Activated CD4-positive, alpha-beta memory T cell treated with anti-CD3 and anti-CD28 coated beads for 36 hours (primary cell): ENCODE measurements at places on chromosomes 3 and 15. TPM values are rescaled to one million over a fixed set of nuclear protein-coding genes. Genes with fewer than 3 reads are reported as not detected.

- DNase-seq, result no peak
These were observed 50.6 kb downstream of the GMNC start for GRCh38 chr3:190811775-190812480.

DNA sequence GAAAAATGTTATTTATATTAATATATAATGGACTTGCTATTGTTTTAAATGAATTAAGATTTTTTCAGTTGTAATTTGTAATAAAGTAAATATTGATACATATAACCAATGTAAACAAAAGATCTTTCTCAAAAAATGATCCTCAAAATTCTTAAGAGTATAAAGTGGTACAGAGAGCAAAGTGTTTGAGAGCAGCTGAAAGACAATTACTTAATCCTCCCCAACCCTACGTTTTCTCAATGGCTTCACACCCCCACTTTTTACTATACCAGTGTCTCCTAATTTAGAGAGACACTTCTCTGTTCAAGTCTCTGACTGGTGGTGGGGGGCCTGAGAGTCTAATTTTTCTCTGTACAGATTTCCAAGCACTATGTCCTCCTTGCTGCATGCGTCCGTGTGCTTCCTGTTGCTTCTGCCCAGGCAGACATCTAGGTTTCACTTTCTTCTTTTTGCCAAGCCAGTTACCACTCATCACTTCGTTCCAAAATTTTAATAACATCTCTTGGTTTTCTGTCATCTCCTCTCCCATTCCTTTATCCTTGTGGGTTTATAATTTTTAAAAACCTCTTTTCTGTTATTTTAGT is 276.3 kb upstream of the DNAJC19 start:
- no peak for DNase-seq

- DNase-seq, result no peak
These were observed 732 bp upstream of the GCSAM start for GRCh38 chr3:112133626-112134334.

- no peak for DNase-seq
These were observed 5.2 kb upstream of the SIN3A start for GRCh38 chr15:75456710-75457109.

The DGKG gene
- total RNA-seq, result 0.12 TPM

The EPHB1 gene
- total RNA-seq, result 1.3 TPM

DNA sequence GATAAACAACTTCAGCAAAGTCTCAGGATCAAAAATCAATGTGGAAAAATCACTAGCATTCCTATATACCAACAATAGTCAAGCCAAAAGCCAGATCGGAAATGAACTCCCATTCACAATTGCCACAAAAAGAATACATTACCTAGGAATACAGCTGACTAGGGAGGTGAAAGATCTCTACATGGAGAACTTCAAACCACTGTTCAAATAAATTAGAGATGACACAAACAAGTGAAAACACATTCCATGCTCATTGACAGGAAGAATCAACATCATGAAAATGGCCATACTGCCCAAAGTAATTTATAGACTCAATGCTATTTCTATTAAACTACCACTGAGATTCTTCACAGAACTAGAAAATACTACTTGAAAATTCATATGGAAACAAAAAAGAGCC is 94.2 kb upstream of the PSMD6 start:
- no peak for DNase-seq
